ENCODE measurements at places on chromosomes 16 and 17.

GRCh38 chr16:21161211-21161610, 2.7 kb downstream of the LDAF1 start:
- DNase-seq, result no peak

DNA sequence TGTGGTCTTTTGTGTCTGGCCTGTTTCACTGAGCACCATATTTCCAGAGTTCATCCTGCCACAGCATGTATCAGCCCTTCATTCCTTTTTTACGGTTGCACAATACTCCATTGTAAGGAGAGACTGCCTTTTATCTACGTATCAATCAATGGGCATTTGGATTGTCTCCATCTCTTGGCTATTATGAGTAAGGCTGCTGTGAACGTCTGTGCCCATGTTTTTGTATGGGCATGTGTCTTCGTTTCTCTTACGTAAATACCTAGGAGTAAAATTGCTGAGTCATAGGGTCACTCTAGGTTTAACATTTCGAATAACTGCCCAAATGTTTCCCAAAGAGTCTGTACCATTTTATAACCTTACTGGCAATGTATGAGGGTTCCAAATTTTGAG, 202.8 kb upstream of the FOXF1 start:
- no peak for DNase-seq

- DNase-seq, result peak; percentile 23
Observed at GRCh38 chr17:34760931-34761495, 181.6 kb downstream of the TMEM132E start.

DNA sequence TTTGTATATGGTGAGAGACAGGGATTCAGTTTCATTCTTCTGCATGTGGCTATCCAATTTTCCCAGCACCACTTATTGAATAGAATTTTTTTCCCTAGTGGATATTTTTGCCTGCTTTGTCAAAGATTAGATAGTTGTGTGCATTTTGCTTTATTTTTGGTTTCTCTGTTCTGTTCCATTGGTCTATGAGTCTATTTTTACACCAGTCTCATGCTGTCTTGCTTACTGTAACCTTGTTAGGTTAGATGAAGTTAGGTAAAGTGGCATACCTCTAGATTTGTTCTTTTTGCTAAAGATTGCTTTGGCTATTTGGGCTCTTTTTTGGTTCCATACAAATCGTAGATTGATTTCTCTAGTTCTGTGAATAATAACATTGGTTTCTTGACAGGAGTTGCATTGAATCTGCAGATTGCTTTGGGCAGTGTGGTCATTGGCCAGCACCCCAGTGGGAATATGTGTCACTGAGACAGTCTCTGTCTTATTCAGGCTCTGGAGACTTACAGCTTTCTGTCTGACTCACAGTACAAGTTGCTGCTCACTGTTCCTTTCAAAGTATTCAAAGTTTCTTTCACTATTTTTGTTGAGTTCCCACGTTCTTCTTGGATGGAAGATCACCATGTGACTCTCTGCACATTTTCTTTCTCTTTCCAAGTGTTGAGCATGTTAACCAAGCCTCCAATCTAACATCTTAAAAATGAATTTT, 709.1 kb downstream of the CDH11 start:
- no peak for DNase-seq

DNA sequence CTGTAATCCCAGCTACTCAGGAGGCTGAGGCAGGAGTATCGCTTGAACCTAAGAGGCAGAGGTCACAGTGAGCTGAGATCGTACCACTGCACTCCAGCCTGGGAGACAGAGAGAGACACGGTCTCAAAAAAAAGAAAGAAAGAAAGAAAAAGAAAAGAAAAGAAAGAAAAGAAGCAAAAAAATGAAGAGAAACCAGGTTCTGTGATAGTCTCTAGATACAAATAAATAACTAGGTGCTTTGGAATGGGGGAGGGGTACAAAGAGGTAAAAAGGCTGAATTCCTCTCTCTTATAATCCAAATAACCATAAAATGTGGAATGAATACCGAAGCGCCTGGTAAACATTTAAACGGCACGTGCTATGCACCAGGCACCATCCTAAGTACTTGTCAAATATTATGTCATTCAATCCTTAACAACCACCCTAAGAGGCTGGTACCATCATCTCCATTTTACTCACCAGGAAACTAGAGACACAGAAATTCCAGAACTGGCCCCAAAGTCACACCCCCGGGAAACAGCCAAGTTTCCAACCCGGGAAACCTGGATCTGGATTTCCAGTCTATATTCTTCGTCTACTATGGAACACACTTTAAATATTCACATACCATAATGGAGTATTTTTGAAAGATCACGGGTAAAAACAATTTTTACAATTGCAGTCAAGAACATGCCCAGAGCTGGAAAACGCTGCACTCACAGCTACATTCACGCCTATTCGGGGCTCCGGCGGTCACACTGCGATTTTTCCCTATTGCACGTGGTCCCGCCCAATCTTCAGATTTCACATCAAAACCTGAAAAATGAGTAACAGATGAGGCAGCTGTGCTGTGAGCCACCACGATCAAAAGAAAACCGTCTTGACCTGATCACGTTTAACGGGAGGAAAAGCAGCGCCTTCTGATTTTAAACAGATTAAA, 10.5 kb downstream of the NXN start:
- DNase-seq, result no peak

- no peak for DNase-seq
Observed at GRCh38 chr16:53053967-53054669, 673 bp upstream of the CHD9 start.

- DNase-seq, result no peak
Observed at GRCh38 chr16:70572050-70572925, 48.7 kb downstream of the SF3B3 start.

GRCh38 chr17:46154151-46154816, 38.9 kb downstream of the KANSL1 start:
- DNase-seq, result no peak

DNA sequence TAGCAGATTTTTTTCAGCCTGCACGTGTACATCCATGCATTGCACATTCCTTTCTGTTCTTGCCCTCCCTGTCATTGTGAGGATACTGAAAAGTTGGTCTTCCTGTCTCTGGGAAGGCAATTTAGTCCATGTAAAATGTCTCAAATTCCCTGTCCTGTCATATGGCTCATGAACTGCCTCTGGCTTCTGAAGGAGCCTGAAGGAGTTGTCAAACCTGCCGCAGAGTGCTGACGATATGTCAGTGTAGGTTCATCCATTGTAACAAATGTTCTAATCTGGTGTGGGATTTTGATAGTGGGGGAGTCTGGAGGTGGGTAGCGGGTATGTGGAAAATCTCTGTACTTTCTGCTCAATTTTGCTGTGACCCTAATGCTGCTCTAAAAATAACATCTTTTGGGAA, 59.6 kb downstream of the YPEL2 start:
- DNase-seq, result no peak

All from NCI-H345 (cell line).